Caki2 (cell line): ENCODE measurements at places on chromosomes 13 and 19.

DNA sequence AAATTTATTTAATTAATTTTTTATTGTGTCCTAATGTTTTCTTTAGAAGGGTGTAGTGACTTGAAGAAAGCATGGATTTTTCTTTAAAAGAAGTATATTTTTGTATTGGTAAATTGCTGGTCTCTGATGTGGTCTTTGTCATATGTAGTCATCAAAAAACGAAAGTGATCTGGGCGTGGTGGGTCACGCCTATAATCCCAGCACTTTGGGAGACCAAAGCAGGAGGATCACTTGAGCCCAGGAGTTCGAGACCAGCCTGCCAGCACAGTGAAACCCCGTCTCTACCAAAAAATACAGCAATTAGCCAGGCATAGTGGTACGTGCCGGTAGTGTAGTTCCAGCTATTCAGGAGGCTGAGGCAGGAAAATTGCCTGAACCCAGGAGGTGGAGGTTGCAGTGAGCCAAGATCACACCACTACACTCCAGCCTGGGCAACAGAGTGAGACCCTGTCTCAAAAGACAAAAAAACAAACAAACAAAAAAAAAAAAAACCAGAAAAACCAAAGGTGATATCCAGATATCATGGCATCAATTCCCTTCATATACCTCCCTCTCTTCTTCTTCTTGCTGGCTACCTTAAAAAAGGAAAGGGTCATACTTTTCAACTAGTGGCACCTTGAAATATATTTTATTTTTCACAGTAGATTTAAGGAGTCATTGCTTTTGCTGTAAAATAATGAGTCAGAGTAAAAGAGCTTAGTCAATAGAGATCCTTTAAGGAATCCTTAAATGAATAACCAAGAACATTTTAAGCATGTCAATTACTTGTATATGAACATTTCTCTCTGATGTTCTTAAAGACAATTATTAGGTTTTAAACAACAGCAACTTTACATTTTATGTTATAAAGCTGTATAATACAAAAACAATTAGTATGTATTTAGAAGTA is 19.9 kb downstream of the KCTD4 start:
- DNase-seq, result no peak

DNA sequence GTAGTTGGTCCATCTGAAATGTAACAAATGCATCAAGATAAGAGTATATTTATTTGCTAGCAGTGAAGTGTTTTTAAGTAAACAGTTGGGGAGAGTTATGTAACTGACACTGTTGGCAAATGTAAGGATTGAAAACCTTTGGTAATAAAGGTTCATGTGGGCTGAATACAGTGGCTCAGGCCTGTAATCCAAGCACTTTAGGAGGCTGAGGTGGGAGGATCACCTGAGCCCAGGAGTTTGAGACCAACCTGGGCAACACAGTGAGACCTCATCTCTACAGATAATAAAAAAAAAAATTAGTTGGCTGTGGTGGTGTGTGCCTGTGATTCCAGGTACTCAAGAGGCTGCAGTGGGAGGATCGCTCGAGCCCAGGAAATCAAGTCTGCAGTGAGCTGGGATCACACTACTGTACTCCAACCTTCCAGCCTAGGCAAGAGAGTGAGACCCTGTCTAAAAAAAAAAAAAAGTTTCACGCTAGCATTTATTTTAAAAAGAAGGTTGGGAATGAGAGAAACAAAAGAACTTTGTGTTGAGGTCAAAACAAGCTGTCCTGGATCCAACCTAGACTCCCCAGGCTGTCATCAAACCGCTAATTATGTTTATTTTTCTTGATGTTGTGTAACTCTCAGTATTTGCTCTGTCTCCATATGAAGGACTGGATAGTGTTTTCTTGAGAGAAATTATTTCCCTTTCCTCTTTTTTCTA is 20.7 kb downstream of the SETDB2 start:
- DNase-seq, result no peak

GRCh38 chr13:49071341-49071937 is 95.7 kb downstream of the FNDC3A start:
- no peak for DNase-seq

DNA sequence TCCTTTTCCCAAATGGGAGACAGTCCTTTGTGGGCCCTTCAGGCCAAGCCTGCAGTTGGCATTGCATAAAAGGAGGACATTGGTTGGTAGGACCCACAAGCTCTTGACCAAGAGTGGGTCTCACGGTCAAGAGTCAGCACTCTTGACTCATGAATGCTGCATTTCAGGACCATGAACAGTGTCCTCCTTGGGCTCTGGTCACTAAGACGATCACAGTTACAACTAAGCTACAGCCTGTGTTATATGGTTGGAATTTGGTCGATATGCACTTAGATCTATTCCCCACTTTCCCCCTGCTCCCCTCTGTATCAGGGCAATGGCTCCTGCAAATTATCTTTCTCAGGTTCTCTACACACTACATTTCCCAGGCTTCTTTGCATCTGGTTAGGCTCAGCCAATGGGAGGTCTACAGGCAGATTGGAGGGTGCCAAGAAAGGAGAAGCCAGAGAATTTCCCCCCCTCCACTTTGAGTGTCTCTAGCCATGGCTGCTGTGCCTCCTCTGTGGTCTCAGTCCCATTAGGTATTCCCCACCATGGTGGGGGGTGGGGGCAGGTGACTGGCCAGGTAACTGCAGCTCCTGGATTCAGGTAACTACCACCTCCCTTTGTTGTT is 3.1 kb upstream of the OLFM2 start:
- no peak for DNase-seq

GRCh38 chr13:111905609-111905945 is 161.4 kb upstream of the SOX1 start:
- DNase-seq, result no peak

DNA sequence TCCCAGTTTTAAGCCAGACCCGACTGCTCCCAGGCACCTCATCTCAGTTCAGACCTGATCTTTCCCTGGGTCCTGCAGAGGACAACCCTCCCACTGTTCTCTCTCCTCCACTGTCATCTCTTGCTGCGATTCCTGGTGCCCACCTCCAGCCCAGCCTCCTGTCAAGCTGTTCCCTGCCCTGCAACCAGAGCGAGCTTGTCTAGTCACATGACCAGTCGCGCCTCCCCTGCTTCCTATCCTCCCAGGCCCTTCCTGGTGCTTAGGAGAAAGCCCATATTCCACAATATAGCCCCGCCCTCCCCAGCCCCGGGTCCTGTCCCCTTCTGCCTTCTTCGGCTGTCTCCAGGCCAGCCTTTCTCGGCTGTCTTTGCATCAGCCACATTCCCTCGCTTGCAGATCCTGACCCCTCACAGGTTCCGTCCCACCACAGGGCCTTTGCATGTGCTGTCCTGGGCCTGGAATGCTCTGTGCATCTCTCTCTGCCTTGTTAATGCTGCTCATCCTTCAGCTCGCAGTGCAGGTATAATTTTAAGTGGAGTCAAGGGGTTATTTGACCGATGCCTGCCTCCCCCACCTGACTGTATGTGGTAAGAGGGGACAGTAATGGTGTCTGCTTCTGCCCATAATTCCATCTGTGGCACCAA is 88.8 kb downstream of the IER2 start:
- no peak for DNase-seq

DNA sequence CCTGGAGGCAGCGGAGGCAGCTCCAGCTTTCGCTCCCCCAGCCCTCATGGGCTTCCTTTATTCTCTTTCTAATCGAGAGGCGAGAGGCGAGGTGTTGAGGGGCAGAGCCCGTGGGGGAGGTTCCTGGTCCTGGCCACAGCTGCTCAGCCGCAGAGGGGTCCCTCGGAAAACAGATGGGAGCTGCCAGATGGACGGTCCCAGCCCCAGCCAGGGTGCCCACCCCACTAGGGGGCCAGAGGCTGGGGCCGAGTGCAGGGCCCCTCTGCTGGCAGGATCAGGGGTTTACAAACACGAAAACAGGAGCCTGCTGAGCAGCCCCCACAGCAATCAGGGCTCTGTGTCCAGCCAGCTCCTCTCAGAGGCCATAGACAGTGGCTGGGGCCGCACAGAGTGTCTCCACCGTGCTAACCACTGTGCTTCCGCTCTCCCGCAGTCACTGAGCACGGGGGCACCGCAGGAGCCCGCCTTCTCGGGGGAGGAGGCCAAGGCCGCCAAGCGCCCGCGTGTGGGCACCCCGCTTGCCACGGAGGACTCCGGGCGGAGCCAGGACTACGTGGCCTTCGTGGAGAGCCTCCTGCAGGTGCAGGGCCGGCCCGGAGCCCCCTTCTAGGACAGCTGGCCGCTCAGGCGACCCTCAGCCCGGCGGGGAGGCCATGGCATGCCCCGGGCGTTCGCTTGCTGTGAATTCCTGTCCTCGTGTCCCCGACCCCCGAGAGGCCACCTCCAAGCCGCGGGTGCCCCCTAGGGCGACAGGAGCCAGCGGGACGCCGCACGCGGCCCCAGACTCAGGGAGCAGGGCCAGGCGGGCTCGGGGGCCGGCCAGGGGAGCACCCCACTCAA is 182.2 kb downstream of the KDM4B start:
- no peak for DNase-seq
